ENCODE measurements at places on chromosomes 13 and 19.
A peak's percentile ranks its signal among the peaks of the same experiment; 100 is the strongest.

- no peak for DNase-seq
Observed at GRCh38 chr13:36718686-36719085, 44.9 kb downstream of the SERTM1 start.

- no peak for DNase-seq
Observed at GRCh38 chr13:29733147-29733611, 117.2 kb downstream of the UBL3 start.

DNA sequence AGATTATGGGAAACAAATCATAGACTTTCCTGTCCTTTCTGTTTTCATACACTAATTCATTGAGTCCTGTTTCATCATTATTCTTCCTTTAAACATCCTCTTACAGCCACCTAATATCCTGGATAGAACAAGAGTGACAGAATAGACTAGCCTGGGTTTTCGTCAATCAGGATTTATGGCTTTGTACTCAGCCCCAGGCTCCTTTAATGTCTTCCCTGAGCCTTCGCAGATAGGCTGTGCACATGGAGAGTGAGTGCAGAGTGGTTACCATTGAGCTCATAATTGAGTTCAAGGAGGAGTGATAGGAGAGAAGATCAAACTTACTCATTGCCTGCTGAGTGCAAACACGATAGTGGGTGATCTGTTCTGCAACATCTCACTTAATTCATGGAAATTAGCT, 304.9 kb downstream of the TDRD3 start:
- DNase-seq: no peak

DNA sequence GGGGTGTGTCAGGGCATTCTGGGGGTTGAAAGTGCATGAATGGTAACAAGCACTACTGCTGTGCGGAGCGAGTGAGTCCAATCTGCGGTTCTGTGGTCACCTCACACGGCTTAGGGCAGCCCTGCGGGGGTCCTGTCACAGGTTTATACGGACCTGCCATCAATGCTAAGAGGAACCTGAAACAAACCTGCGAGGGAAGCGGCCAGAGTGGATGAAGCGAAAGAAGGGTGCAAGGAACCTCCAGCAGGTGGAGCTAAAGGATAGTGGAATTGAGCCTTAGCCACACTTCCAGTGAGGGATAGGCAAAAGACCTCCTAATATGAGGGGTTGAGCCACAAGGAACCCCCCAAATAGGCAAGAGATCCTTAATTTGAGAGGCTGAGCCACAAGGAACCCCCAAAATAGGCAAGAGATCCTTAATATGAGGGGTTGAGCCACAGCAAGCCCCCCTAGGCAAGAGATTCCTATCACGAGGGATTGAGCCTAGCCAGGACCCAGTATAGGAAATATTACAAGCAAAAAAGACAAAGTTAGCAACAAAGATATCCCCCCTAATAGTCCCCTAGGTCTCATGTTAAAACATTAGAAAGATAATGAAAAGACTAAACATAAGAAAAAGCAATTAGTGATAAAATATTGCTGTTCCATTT, 6.3 kb upstream of the ZNF69 start:
- no peak for DNase-seq

GRCh38 chr13:110965038-110965754, 50.3 kb upstream of the ANKRD10 start:
- peak; percentile 39 for DNase-seq

DNA sequence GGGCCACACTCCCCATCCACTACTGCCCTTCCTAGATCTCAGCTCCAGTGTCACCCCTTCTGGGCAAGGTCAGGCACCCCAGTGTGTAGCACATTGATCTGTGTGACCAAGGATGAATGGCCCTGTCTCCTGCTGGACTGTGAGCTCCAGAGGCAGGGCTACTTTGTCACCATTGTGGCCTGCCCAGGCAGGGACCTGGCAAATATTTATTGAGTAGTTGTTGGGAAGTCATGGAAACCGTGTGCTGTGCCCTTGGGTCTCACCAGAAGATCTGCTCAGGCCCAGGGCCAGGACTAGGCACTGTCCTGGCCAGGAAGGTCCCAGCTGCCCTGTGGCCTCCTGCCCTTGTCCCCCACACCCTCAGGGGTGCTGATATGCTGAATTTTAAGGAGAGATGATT, 10.5 kb downstream of the NACC1 start:
- DNase-seq: no peak

Data from BJ (cell line).